Progenitor cell of endocrine pancreas (in vitro differentiated cells): ENCODE measurements at places on chromosomes 2 and 18. TPM values are rescaled to one million over a fixed set of nuclear protein-coding genes. Genes with fewer than 3 reads are reported as not detected.

The HAAO gene
- total RNA-seq = 14.5 and 16.7 TPM in 2 replicates

DNA sequence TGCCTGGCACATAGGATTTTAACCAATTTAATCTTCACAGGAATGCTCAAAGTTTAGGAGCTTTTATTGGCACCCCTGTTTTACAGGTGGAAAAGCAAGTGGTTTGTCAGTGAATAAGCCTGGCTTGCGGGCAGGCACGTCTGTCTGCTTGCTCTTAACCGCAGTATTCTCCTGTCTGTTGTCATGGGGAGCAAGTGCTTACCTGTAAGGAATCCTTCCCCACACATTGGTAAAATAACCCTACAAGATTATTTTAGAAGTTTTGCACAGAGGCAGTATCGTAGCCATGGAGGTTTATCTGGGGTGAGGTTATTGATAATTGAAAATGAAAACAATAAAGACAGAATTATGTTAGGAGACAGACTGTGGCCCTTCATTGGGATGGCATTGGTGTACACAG lies 174.9 kb downstream of the AGAP1 start:
- DNase-seq = no peak

The FOXI3 gene
- 0.57 and 0.98 TPM in 2 replicates for total RNA-seq

DNA sequence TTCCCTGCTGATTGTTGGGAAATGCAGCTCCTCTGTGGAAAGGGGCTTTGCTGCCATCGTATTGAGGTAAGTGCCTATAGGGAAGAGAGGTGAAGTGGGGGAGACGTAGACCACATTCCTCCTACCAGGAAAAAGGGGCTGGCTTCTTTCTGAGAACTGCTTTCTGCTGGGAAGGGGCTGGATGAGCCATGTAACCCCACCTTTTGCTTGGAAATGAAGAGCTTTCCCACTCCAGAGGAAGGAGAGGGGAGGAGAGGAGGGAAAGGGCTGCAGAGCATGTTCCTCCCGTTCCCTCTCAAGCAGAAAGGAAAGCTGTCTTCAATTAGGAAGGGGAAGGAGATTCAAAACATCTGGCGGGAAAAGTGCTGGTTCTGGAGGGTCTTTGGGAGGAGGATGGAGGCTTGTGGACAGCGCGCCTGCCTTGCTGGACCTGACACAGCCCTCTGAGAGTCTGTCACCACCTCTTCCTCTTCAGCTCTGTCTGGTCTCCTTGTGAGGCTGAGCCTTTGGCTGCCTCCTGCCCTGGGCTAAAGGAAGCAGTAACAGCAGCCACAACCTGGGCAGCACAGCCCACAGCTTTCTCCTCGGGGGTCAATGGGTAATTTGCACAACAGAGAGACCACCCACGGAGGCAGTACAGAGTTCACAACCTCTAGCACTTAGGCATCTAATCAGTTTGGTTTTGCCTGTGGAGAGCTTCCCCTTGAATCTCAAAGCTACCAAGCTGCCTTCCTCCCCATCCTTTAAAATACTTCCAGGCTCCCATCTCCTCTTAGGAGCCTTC lies 410.0 kb upstream of the TNP1 start:
- no peak for DNase-seq

DNA sequence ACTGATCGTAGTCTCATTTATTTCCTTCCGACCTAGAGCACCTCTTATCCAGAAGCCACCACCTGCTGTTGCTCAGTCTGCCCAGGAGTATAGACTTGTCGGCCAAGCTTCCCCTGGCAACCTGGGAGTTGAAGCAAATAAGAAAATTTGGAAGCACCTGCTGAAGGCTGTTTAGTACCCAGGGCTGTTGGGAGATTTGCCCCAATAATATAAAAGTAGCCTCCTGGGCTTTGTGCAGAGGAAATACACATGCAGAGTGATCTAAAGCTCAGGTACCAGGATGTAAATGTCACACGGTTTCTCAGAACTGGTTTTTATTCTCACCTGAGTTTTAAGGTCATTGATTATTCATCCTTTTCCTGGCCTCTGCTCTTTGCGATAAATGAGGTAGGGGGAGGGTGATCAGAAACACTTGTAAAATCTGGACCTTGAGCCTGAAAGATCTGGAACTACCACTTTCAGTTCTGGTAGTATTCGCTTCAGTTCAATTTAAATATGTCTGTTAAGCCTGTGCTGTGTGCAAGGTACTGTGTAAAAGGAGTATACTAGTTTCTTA lies 789 bp upstream of the COX7A2L start:
- no peak for DNase-seq

DNA sequence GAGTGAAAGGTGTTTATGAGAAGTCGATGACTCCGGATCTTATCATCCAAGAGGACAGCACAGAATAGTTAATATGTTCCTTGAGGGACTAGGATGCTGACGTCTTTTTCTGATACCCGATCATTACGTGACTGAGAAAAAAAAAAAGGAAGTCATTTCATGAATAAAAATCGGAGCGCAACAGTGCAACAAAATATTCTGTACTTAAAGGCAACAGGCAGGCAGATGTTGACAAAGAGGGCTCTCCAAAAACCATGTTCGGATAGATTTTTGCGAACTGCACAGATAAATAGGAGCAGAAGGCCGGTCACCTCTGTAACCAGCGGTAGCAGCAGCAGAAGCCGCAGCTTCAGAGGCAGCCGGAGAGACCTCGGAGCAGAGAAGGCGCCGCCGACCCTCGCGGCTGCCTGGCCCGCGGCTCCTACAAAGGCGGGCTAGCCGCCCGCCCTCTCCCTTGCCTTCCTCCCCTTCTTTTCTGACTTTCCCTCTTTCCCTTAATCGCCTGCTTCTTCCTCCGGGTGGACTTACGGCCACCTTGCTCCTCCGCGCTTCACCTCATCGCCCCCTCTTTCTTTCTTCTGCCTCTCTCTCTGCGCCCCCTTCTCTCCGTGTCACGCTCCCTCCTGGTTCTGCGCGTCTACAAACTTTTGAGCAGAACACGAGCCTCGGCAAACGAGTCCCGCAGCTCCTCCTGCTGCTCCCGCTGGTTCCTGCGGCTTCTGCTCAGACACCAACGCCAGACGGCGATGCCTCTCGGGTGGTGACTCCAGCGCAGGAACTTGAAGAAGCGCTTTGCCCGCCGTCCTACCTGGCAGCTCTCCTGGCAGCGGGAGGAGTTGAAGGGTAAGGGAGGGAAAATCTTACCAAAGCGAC lies at the start of gene ADCYAP1:
Gene ADCYAP1, plus strand, starts transcription at position 654 of the 873 bp plus-strand sequence. CDS start 516 bp downstream, outside the sequence.
- DNase-seq = no peak

- DNase-seq = peak; percentile 20
Observed at GRCh38 chr18:31555971-31556747, 35.5 kb upstream of the TTR start.

- peak; percentile 39 for DNase-seq
Observed at GRCh38 chr2:202375033-202375608, 1.0 kb upstream of the BMPR2 start.

GRCh38 chr2:230592775-230593174 lies 119.9 kb upstream of the CAB39 start:
- DNase-seq = no peak

The FKBP1B gene
- total RNA-seq = 30.5 and 33.7 TPM in 2 replicates

DNA sequence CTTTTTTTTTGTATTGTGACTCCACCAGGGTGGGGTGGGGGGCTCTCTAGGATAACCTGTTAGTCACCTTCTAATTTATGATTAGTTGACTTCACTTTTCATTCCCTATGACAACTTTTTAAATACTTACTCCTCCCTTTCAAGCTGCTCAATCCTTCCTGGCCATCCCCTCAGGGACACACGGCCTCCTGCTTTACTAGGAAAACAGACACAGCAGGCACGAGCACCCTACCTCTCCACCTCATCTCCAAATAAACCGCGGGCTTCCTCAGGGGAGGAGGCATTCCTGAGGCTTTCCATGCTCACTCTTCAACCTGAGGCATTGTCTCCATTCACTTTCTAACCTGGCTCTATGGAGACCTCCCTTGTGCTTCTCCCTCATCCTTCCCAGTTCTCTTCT lies 33.0 kb downstream of the B4GALT6 start:
- DNase-seq = no peak

The UGT1A4 gene
- not detected in 2 replicates for total RNA-seq

DNA sequence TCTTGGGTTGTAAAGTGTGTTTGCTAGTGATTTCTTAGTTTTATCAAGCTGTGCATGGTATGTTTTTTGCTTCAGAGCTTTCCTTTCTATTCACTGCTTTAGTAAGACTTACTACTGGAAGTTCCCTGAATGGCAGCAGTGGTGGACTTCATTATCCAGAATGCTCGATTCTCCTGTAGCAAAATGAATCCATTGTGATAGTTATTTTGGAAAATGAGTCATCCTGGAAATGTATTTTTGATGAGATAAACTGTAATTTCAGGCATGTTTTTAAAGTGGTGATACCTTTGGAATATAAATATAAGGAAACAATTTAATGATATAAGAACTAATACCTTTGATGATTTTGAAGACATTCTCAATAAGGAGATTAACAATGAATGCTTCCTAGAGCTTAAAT lies 387.1 kb downstream of the PTPRM start:
- DNase-seq = no peak

- DNase-seq = no peak
Observed at GRCh38 chr2:217090024-217090473, 230.2 kb upstream of the TNP1 start.

GRCh38 chr2:238667008-238667407 lies 180.9 kb upstream of the TWIST2 start:
- no peak for DNase-seq

DNA sequence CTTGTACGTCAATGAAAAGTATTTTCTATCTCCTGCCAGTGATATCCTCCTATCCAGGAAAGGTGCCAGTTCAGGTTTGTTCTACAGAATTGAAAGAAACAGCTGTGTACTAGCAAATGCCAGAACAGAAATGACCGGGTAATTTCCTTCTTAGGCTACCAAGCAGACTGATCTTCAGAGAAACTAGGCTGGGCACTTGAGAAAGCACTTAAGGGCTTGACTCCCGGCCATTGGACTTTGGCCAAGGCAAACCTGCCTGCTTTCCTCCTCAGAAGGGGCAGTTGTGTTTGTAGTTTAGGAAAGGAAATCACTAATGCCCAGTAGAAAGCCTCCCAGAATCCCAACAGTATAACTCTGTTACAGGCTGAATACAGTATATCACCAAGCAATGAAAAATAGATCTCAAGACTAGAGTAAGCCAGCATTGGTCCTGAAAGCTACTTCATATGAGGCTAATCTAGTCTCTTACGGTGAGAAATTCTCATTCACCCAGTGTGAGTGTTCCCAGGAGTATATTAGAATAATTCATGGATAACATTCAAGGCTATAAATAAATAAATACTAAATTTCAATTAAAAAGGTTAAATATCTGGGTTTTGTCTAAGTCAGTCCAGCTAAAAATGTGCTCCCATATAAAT lies 43.0 kb upstream of the COL5A2 start:
- no peak for DNase-seq
